ENCODE measurements at places on chromosomes 7 and 10.

- DNase-seq: no peak
These were observed 115.0 kb downstream of the TAF3 start for GRCh38 chr10:7933262-7933661.

GRCh38 chr10:116254422-116255155 is 18.4 kb downstream of the GFRA1 start:
- no peak for DNase-seq

DNA sequence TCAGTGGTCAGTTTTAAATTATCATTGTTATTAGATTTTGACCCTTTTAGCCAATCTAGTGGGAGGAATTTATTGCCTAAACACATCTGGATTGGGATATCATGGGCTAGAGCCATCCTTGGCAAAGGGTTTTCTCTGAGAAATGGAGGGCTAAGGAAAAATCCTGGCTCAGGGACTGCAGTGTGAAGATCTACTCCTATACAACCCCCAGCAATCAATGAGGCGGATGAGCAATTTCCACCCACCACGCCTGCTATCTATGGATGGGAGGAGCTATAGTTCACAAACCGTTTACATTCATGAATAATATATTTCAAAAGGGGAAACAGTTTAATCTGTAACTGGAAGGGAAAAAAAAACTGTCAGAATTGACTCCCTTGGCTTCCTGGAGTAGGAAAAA is 2.7 kb downstream of the CAV1 start:
- no peak for DNase-seq

DNA sequence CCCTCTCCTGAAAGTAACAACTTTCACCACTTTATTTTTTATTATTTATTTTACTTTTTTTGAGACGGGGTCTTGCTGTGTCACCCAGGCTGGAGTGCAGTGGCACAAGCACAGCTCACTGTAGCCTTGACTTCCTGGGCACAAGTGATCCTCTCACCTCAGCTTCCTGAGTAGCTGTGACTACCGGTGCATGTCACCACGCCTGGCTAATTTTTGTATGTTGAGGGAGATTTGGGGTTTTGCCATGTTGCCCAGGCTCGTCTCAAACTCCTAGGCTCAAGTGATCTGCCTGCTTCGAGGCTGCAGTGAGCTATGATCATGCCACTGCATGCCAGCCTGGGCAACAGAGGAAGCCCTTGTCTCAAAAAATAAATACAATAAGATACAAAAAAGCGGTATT is 14.9 kb upstream of the SLIT1 start:
- DNase-seq: no peak

DNA sequence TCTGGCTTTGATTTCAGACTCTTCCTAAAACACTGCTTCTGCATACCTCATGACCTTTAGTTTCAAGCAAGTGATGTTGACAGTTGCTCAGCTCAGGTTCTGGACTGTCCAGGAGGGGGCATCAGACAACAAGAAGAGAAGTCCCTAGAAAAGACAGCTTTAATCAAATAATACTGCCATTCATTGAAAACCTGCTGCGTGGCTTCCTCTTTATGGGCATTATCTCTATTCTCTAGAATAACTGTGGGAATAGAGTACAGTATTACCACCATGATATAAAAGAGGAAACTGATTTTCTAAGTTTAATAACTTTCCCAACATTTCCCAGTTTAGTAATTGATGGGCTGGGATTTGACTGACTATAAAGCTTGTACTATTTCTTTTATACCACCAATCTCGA is 170.4 kb downstream of the SNX13 start:
- peak; percentile 41 for DNase-seq

- no peak for DNase-seq
These were observed 16.5 kb downstream of the SGPL1 start for GRCh38 chr10:70832221-70832620.

DNA sequence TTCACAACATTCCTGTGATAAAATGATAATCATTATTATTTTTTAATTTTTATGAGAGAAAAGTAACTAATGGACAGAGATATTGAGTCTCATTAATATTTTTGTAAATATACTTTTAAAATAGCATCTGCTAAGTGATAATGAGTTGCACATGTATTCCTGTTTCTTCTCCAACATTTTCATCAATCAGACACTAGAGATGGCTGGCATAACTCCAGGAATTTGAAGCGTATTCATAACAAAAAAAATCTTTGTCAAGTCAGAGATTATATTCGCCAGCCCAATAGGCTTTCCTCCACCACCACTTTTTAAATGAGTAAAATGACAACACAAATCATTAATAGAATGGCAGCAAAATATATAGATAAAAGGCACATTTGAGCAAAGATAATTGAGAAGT is 524.0 kb upstream of the KCND2 start:
- no peak for DNase-seq

- no peak for DNase-seq
These were observed 57.3 kb upstream of the TRIM24 start for GRCh38 chr7:138402749-138403148.

- no peak for DNase-seq
These were observed 26.6 kb downstream of the GNG11 start for GRCh38 chr7:93948106-93948505.

- DNase-seq: no peak
These were observed 196.5 kb downstream of the PHF14 start for GRCh38 chr7:11170175-11170574.

- DNase-seq: no peak
These were observed 178.5 kb downstream of the TAX1BP1 start for GRCh38 chr7:27918503-27918902.

- DNase-seq: no peak
These were observed 35.8 kb downstream of the RBM17 start for GRCh38 chr10:6124666-6125065.

DNA sequence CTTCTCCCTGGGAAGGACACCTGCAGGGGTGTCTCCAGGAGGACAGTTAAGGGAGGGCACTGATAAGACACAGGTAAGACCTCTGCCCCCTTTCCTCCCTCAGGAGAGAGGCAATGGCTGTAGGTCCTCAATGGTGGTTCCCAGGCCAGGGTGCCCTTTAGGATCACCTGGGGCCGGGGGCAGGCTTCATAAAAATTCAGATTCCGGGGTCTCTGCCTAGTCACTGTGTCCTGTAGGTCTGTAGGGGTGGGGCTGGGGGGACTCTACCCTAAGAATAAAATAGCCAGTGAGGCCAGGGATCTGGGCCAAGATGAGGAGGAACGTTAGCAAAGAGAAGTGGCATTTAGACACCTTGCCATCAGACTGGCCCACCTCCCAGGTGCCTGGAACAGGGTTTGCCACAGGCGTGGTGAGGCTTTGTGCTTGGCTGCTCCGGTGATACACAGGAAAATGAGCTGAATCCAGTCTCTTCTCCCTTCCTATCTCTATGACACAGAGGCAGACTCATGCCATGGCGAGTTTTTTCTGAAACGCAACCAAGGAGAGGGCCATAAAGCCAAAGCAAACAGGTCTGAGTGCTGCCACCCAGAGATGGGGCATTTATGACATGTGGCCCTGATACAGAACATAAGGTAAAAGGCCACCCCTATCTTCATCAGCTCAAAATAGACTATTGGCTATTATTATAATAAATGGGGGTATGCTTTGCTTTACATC is 52.6 kb downstream of the SH3PXD2A start:
- no peak for DNase-seq

GRCh38 chr7:106827626-106828025 is 37.5 kb upstream of the PIK3CG start:
- no peak for DNase-seq

- DNase-seq: no peak
These were observed 32.5 kb downstream of the ZFAND4 start for GRCh38 chr10:45640049-45640448.

DNA sequence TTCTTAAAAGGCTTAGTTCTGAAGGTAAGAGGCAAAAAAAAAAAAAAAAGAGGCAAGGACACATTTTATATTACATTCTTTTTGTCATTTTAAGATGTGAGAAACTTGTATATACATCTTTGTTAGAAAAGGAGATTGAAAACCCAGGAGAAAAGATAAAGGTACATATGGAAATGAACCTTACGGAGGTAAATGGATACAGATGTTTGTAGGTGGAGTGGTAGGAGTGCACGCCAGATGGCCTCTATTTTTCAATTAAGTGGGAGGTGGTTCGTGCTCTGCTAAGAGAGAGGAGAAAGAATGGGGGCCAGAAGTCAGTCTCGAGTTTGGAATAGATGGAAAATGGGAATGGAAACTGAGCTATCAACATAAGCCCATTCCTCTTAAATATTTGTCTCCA is 622.5 kb upstream of the GHITM start:
- DNase-seq: no peak

DNA sequence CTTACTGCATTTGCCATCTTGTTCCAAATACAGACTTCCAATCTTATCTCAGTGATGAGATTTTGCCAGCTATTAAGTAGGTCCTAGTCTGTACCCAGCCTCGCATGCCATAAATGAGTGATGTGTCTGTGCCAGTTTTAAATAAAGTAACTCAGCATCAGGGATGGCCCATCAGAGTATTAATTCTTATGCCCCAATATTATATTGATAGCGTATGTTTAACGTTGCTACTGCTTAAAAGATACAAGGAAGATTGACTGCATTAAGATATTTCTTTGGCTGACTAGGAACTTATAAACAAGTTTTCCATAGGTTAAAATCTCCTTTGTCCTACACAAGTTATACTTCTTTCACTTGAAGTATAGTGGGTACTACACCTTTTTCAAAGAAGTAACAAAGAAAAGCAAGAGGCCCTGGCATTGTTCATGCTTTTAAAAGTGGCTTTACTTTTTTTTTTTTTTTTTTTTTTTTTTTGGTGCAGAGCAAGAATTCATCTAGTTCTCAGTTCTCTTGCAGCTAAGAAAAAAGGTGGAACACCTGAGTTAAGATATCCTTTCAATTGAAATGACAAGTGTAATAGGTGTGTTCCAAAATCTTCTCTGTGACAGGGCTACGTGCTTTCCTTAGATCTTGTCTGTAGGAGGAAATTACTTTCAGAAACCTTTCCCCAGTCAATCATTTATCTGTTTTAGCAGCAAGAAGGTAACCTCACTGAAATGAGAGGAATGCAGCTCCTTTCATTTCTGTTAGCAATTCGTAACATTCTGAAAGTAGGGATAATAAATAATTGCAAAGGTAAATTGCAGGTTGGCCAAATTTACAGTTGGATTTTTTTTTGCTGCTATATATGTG is 245.0 kb downstream of the CELF2 start:
- DNase-seq: no peak

DNA sequence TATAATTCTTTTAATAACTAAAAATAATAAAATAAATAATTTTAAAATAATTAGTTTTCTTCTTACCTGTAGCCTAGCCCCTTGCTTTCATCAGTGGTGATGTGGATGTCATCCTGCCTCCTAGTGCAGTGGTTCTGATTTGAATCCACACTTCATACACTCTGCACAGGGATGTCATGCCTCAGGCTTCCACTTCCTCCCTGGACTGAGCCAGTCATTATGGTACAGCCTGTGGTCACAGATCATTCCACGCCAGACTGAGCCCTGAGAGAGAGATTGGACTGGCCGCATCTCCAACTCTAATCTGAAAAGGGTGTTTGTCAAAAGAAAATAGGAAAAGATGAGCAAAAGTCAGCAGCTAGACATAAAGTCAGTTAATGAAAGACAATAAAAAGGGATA is 436.2 kb upstream of the IGFBP3 start:
- DNase-seq: no peak

GRCh38 chr7:100886936-100887515 is 2.5 kb downstream of the UFSP1 start:
- DNase-seq: no peak

GRCh38 chr10:36281831-36282331 is 639.8 kb upstream of the FZD8 start:
- no peak for DNase-seq

DNA sequence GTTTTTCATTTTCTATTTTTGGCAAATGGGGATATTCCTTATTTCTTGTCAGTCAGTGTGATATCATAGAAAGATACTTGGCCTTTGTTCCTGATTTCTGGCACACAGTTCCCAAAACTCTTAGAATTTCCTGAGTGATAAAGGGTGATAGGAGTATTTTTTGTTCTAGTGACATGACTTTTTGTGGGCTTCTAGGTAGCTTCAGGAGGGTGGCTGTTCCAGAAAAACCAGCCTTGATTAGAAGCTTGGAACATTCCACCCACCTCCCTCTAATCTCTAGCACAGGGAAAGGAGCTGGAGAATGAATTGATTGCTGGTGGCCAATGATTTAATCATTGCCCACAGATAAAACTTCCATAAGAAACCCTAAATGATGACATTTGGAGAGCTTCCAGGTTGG is 17.2 kb upstream of the BPGM start:
- no peak for DNase-seq

- DNase-seq: no peak
These were observed 8.7 kb downstream of the TAF3 start for GRCh38 chr10:7826971-7827370.

- no peak for DNase-seq
These were observed 226.2 kb downstream of the ZMYND11 start for GRCh38 chr10:361203-362081.

DNA sequence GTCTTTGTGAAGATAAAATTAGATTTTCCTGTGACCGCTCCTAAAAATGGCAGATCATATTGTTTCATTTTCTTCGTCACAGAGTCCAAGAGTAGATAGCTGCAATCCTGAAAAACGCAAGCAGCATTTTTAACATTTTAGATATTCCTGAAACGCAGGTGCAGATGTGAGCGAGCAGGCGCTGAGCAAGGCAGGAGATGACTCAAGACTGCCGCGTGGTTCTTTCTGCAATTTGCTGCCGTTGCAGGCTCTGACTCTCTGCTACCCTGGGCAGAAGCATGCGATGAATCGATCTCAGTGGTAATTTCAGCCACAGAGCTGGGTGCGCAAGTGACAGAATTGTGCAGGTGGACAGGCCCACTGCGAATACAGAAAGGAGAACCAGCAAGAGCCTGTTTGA is 331.9 kb downstream of the ACTR3B start:
- DNase-seq: no peak

GRCh38 chr10:89942217-89942616 is 240.8 kb downstream of the KIF20B start:
- DNase-seq: no peak

- DNase-seq: no peak
These were observed 757.3 kb downstream of the TYW1 start for GRCh38 chr7:67753891-67754290.

- DNase-seq: no peak
These were observed 18.8 kb downstream of the SORBS1 start for GRCh38 chr10:95542330-95542729.

GRCh38 chr7:79296553-79297320 is 156.7 kb downstream of the MAGI2 start:
- DNase-seq: no peak

DNA sequence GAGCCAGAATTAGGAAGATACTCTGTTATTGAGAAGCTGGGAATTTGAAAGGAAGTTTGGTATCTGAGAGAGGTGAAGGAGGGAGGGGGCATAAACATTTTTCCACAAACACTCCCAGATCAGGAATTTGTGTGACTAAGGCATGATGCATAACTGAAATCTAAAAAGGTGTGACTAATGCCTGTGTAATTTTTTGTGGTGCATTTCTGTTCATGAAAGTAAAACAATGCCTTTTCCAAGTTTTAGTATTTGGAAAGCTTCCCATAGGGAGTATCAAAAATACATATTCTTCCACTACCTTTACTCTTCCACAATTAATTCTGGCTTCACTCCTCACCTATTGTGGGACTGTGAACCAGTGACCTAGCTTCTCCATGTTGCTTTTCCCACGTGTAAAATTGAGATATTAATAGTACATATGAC is 56.4 kb upstream of the CAV2 start:
- DNase-seq: peak; percentile 63

GRCh38 chr7:140300243-140301136 is 97.8 kb downstream of the SLC37A3 start:
- DNase-seq: no peak

All from AG09319 (cell line).